Glutamatergic neuron (in vitro differentiated cells): ENCODE measurements at places on chromosomes 6 and 20. TPM values are rescaled to one million over a fixed set of nuclear protein-coding genes. Genes with fewer than 3 reads are reported as not detected.

TDP2 gene
- total RNA-seq, result 56.9 TPM

GRCh38 chr6:42729731-42730130, 7.3 kb upstream of the PRPH2 start:
- peaks cover 2% of the 10 kb centered on the region for H3K27me3 ChIP-seq
- H3K4me1 ChIP-seq, result no peaks in the 10 kb centered on the region
- no peak overlapping the region for H3K4me3 ChIP-seq

DNA sequence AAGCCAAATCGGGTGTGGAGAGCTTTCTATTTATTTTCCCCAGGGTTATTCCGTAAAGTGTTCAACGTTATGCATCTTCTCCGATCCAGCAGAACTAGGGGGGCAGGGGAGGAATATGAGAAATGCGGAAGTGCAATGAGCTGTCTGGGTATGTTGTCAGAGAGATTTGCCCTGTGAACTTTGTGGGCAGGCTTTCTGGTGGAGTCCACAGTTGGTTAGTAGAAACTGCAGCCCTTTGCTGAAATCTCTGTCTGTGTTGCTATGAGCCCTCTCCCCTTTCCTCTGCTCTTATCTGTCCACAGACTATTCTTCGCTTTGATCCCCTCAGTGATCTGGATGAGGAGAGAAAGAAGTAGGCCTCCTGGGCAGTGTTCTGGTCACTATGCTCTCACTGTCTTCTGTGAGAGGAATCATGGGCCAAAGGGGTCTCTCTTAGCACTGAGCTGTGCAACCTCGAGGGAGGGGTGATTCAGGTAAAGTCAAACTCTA, 158.9 kb upstream of the FUT9 start:
- peaks cover 1% of the 10 kb centered on the region for H3K27me3 ChIP-seq
- peaks cover 12% of the 10 kb centered on the region for H3K36me3 ChIP-seq
- H3K4me3 ChIP-seq, result no peak overlapping the region

- no peaks in the 10 kb centered on the region for H3K4me1 ChIP-seq
- H3K4me3 ChIP-seq, result no peak overlapping the region
These were observed 52.3 kb downstream of the MOCS1 start for GRCh38 chr6:39881851-39882530.

DNA sequence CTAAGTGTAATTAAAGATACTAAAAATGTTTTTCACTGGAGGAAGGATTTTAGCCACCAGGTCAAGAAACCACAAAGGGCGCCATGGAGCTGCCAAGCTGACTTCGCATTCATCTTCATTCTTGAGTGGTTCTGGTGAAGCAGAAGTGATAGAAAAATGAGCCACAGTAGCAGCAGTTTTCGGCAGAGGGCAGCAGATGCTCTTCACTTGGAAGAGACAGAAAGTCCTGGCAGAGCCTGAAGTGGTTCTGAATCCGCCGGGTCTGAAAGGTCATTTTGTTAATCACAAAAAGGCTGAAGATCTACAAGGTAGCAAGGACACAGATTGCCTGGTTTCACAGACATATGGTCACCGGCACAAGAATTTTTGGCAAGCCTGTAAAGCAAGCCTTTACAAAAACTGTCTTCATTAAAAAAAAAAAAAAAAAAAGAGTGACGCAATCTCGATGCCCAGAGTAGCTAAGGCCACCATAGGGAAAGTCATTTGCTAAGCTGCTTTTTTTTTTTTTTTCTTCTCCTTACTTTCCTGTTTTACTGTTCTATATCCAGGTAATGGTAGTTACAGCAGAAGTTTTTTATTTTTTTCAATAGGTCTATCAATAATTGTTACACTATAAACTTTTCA, 345.1 kb upstream of the AGPAT4 start:
- no peak overlapping the region for H3K4me3 ChIP-seq
- no peaks in the 10 kb centered on the region for H3K36me3 ChIP-seq
- DNase-seq, result peak; percentile 31
- H3K27ac ChIP-seq, result no peak overlapping the region

DNA sequence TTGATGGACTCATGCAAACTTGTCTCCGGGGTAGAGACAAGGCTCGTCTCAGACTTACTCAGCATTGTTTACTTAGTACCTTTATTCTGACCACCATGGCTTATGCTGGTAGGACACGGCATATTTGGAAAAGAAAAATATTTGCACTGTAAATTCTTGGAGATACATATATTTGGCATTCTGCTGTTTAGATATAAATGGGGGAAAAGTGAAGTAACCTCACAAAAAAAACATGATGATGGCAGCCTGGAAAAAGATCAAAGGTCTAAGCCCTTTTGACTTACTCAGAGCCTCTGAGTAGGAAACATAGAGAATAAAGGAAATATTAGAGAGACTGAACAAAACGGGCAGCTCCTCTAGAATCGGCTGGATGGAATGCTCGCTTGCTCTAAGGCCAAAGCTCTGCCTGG, 32.5 kb downstream of the PDE10A start:
- H3K27me3 ChIP-seq, result no peaks in the 10 kb centered on the region
- H3K27ac ChIP-seq, result no peak overlapping the region
- no peak for DNase-seq
- peaks cover 3% of the 10 kb centered on the region for H3K4me1 ChIP-seq

GRCh38 chr6:41546866-41547798, 951 bp downstream of the FOXP4 start:
- peak overlapping the region; percentile 38 for H3K27ac ChIP-seq
- peak overlapping the region; percentile 93 for H3K4me3 ChIP-seq
- H3K4me1 ChIP-seq, result peaks cover 10% of the 10 kb centered on the region
- peaks cover 8% of the 10 kb centered on the region for H3K27me3 ChIP-seq
- peak; percentile 61 for DNase-seq
